ENCODE measurements at places on chromosomes 2 and 18.
A peak's percentile ranks its signal among the peaks of the same experiment; 100 is the strongest.

- DNase-seq: no peak
Measured at GRCh38 chr2:23367760-23368159, 17.2 kb upstream of the KLHL29 start.

- DNase-seq: no peak
Measured at GRCh38 chr2:68336192-68336591, 16.4 kb upstream of the CNRIP1 start.

DNA sequence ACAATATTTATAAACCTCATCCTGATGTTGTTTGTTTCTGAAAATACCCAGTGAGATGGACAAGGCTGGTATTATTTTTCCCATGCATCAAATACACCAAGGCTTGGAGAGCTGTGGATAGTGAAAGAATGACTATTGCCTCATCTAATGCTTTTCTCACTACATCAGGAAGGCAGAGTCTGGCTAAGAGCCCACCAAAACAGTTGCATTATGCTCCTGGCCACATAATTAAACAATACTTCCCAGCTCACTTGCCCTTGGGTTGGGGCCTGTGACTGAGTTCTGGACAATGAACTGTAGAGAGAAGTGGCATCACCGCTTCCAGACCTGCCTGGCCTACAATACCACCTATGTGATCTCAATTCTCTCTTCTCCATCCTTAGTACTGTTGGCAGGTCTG lies 46.4 kb upstream of the REEP1 start:
- DNase-seq: no peak

DNA sequence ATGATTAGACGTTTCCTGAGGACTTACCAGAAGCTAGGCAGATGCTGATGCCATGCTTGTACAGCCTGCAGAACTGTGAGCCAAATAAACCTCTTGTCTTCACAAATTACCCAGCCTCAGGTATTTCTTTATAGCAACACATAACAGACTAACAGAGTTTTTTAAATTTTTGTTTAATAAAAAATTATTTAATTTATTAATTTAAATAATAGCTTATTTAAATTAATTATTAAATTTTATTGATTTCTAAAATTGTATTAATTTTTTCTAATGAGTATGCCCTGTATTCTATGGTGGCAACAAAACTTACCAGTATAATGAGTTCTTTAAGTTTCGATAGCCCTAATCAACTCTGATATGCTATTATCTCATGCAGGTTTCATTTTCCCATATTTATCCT lies 259.8 kb downstream of the IKZF2 start:
- no peak for DNase-seq

DNA sequence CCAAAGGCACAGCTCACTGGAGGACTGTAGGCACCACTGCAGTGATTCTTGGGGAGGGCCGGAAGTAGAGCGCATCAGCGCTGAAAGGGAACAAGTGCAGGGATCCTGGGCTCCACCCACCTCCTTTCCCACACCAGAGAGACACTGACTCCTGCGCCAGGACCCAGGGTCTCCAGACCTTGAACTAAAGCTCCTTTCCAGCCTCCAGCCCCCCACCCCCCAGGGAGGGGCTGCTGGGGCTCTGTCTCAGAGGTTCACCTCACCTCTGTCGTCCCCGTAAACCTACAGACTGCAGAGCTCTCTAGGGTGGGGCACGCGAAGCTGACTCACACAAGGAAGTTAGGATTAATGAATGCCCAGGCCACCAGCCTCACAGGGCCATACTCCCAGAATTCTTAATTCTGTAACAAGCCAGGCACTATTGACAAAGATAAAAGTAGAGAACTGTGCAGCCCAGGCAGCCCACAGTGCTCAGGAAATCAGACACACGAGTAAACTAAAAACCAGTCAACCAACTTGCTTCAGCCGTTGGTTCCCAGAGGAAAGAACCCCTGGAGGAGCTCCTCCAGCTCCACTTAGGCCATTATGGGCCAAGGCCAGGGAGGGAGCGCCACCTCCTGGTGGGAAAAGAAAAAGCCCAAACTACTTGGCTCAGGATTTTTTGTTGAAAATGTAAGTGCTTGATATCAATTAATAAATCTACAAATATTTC lies 45.1 kb upstream of the ACAA2 start:
- peak; percentile 28 for DNase-seq

GRCh38 chr2:20001361-20001863 lies 11.1 kb downstream of the MATN3 start:
- DNase-seq: no peak

- no peak for DNase-seq
Measured at GRCh38 chr18:2108591-2108990, 462.7 kb downstream of the METTL4 start.

GRCh38 chr18:31825772-31826171 lies 65.1 kb upstream of the SLC25A52 start:
- no peak for DNase-seq

GRCh38 chr2:15853903-15854302 lies 86.4 kb upstream of the MYCN start:
- no peak for DNase-seq

DNA sequence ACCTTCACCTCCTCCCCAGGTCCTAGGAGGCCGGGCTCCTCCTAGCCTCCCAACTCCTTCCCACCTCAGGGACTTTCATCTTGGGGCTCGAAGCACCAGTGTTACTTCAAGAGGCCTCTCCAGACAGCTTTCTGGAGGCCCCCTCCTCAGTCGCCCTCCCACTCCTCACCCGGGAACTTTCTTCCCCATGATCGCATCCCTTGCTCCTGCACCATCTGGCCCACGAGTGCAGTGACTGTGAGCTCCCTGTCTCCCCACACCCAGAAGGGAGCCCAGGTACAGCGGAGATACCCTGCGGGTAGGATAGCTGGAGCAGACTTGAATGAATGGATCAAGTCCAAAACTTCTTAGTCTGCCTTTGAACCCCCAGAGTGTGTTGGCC lies 6.1 kb downstream of the ERFE start:
- no peak for DNase-seq

GRCh38 chr2:99184811-99185210 lies 3.8 kb downstream of the MRPL30 start:
- DNase-seq: no peak

All from activated gamma-delta T cell treated with anti-CD3 and anti-CD28 coated beads, Interleukin-2, amount 50 U/mL, for 16 hours (primary cell).